ENCODE measurements at places on chromosomes 7 and 10. TPM values are rescaled to one million over a fixed set of nuclear protein-coding genes. Genes with fewer than 3 reads are reported as not detected.

DNA sequence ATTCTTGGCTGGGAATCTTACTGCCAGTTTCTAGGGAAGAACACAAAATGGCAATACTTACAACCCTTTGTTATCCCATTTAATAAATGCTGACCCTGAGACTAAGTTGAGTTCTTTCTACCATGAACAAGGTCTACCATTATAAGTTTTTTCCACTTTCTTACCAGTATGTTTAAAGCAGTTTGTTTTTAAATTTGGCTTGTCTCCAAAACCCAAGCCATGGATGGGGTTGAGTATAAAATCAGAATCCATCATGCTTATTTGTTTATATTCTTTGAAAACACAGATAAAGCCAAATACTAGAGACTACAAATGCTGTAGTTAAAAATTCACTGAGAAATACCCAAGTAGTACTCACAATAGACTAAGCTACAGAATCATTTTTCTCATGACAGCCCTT is 41.1 kb upstream of the HNRNPH3 start:
- DNase-seq, result no peak

DNA sequence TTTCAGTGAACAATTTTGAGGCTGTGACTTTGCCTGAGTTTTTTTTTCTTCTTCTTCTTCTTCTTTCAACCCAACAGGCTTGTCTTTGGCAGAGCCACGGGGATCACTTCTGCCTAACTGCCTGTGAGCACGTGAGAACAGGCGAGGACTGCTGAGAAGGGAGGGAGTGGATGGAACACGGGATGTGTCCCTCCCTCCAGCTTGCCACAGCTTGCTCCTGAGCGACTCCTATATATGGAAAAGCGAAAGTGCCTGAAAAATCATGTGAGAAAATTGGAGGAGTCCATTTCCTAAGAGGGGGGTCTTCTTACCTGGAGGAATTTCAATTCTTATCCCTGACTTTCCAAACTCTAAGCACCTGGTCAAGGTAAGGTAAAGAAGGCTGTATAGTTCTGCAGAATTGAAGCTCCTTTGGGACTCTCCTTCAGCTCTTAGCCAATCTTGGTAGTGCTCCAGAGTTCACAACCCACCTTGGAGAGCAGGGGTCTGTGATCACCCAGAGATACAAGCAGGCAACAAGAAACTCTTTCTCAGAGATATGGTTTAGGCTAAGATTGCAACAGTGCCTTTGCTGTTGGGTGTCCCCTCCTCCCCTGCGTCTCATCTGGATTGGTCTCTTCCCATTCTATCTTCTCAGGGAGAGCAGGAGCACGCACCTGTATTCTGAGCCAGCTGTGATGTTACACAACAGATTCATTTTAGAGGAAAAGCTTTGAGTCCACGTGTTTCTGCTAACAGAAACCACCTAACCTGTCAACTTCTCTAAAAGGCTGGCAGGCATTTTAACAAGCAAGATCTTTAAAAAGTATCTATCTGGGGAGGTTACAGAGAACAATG is at the start of gene MAT1A:
Gene MAT1A (minus strand): TSS at position 208 of the 837 bp plus-strand sequence. CDS start 235 bp downstream, outside the sequence.
- DNase-seq, result peak; percentile 32

- no peak for DNase-seq
These were observed 81.5 kb downstream of the GALNT11 start for GRCh38 chr7:152106990-152107389.

GRCh38 chr10:24841530-24841929 is 110.9 kb downstream of the PRTFDC1 start:
- no peak for DNase-seq

DNA sequence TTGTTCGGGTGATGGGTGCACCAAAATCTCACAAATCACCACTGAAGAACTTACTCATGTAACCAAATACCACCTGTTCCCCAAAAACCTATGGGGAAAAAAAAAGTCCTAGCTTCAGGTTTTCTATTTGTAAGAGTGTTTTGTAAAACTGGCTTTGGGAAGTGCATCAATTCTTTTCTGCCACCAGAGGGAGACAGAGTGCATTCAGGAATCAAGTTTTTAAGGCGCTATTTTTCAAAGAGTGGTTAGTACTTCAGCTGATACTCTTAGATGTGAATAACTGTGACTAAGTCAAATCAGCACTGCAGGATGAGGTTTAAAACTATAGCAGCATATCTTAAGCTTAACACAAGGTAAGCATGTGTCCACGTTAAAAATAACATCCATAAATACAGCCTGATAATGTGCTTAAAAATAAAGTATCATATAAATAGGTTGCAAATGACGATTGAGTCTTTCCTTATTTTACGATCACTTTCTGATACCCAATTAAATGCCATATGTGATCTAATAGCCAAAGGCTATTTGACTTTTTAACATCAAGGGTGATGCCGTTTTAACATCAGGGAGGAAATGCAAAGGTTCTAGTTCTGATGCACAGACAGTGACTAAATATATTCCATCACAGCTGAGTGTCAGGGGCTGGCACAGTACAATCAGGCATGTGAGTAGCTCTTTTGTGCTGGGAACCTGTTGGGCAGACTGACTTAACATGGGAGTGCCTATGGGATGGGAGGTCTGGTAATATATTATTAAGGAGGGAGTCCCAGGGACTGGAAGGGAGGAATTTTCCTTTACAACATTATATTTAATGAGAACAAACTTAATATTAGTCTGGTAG is 10.6 kb upstream of the LYZL2 start:
- DNase-seq, result peak; percentile 73

DNA sequence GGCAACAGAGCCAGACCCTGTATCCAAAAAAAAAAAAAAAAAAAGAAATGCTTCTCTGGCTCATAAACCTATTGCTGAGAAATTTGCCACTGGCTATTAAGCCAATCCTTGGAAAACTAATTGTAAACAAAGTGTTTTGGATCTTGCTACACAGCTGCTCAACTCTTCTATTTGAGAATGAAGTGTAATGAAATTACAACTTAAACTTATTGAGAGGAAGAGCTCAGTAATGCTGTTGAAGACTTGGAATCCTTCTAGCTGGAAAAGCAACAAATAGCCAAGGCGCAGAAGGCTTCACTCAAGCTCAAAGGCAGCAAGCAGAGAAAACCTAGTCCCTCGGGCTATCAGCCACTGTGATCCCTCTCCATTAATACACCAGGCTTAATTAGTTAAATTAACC is 99.6 kb upstream of the ZNF438 start:
- DNase-seq, result no peak

DNA sequence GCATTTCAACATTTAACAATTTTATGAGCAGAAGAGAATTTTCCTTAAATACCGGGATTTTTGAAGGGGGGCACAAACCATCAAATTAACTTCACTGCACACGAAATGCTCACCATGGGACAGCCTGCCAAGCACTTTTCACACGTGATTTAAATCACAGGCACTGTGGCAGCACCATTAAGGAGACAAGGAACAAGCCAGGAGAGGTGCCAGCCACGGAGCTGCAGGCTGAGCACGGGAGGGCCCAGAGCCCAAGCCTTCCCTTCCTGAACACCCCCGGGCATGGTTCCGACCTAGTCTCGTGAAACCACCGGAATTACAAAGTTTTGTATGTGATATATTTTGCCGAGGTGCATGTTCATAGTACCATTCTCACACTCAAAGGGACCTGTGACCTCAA is 13.4 kb downstream of the PITRM1 start:
- DNase-seq, result no peak

DNA sequence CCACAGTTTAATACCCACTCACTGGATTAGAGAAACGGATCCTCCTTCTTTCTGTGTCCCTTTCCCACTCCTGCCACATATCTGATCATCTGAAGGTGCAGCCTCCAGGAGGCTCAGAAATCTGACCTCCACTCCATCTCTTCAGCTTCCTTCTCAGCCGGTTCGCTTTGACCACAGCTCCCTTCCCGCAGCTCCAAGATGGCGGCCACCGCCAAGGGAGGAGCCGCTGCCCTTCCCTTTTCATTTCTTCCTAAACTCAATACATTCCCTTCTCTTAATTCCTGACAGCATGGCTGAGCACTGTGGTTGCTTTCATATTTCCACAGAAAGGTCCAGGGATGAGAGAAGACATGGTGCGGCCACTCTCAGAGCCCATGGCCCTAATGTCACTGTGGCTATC is 43.7 kb upstream of the C7orf33 start:
- no peak for DNase-seq

DNA sequence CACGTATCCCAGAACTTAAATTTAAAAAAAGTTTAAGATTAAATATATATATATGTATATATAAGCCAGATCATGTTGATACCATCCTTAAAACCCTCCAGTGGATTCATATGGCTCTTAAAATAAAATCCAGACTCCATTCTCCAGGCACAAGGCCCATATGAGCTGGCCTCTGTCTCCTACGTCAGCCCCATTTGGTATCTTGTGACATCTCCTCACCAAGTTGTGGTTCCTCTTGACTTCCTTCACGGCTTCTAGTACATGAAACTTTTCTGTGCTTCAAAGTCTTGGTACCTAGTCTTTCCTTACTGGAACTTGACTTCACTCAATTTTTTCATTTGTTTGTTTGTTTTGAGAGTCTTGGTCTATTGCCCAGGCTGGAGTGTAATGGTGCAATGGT is 61.3 kb downstream of the PRLHR start:
- no peak for DNase-seq

DNA sequence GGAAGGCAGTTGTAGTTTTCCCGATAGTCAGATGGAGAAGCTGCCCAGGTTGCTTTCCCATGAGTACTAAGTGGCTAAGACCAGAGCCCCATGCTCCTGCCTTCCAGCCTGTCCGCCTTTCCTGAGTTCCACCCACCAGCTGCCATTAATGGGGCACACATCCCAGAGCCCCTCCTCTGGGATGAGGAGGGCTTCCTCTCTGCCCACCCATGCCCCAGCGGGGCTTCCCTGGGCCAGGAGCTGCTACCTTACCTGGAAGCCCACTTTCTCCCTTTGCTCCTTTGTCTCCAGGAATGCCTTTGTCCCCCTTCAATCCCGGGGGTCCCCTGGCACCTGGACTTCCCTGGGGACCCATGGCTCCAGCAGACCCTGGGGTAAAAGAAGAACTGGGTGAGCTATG is 7.8 kb downstream of the SFTPD start:
- no peak for DNase-seq

- no peak for DNase-seq
These were observed 70.1 kb upstream of the CAMK1D start for GRCh38 chr10:12279281-12279680.

DNA sequence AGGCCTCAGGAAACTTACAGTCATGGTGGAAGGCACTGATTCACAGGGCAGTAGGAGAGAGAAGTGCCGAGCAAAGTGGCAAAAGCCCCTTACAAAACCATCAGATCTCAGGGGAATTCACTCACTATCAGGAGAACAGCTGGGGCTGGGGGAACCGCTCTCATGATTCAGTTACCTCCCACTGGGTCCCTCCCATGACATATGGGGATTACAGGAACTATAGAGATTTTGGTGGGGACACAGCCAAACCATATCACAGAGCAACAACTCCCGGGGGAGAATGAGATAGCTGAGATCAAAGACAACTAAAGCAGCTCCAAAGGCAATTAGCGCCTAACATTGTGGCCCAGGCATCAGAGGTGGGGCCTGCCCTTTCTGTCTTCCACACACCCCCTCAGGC is 85.4 kb upstream of the VOPP1 start:
- no peak for DNase-seq

- DNase-seq, result no peak
These were observed 267.9 kb upstream of the TCERG1L start for GRCh38 chr10:131579251-131580071.

DNA sequence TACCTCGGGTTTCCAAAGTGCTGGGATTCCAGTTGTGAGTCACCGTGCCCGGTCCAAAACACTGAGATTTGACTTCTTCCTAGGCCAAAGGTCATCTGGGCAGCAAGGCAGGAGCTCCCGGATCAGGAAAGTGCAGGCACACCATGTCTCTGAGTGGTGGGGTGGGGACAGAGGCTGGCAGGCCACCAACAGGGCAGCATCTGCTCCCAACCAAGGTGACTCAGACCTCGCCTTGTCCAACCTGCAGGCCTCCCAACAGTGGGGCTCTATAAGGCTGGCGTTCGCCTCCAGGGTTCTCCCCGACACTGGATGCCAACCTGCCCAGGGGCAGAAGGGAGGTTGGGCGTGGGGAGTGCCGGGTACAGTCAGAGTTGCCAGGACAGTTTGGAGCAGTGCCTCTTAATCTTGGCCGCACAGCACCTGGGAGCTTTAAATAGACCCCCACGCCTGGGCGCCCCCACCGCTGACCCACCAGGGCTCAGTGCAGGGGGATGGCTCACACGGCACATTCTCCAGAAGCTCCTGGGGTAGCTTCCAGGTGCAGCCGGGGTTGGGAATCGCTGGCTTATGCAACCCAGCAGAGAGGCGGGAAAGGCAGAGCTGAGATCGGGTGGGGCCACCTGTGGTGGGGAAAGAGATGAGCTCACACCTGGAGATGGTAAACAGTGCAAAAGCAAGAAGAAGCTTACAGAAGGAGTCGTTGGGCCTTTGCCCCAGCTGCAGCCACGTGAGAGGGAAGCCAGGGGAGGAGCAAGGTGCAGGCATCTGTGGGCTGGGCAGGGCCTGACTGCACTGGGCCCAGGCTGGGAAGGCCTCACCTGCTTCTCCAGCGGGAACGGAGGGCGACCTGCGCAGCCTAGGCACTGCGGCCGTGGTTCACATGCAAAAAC is 10.9 kb downstream of the CALML5 start:
- no peak for DNase-seq

GRCh38 chr10:54496852-54497251 is 304.2 kb downstream of the PCDH15 start:
- peak; percentile 79 for DNase-seq

DNA sequence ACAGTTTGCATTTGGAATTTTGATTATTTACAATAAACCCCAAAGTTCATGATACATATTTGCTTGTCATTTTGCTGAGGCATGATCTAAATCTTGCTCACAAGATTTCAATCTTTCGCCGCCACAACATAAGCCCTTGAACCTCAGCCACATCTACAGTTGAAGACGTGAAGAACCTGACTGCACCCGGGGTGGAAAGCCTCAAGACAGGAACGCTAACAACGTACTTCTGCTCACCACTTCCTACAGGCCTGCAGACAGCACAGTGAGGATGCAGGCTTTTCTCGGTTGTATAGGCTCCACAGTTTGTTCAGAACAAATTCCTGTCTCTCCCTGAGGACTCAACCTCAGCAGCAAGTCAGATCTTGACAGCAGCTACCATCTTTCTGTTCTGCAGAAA is 393.8 kb upstream of the PRKCQ start:
- DNase-seq, result no peak

- no peak for DNase-seq
These were observed 146.0 kb downstream of the PLXNA4 start for GRCh38 chr7:132430041-132430855.

The PON1 gene
- not detected for total RNA-seq

The PRSS37 gene
- not detected for total RNA-seq

The OLAH gene
- total RNA-seq, result 6.9 TPM

The DNAJC12 gene
- 3.0 TPM for total RNA-seq

The C7orf57 gene
- not detected for total RNA-seq
